ENCODE measurements at places on chromosomes 3 and 15. TPM values are rescaled to one million over a fixed set of nuclear protein-coding genes. Genes with fewer than 3 reads are reported as not detected.

DNA sequence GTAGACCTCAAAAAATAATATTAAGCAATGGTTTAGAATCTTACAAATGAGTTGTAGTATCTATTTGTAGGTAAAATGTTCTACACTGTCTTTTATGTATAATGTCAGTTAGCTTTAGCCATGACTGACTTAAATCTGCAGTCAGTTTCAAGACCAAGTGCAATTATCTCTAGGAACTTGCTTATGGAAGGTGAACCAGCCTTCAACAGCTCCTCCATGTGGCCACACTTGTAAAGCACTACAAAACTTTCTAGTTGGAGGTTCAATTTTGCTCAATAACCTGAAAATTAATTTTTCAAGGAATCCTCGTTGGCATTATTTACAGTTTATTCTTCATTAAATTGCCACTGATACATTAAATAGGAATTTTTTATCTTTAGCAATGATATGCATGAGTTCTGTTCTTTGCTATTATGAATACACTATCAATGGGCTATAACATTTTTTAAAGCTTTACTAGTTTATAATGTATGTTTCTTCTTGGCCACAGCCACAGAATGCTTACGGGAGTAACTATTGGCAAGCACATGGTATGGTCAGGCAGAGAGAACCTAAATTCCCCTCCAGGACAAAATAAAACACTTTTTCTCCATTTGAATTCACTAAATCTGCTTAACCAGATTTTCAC, 315.3 kb upstream of the UBE2E2 start:
- peak; percentile 15 for DNase-seq

Gene ATP8B4
- 90.2 TPM for total RNA-seq

DNA sequence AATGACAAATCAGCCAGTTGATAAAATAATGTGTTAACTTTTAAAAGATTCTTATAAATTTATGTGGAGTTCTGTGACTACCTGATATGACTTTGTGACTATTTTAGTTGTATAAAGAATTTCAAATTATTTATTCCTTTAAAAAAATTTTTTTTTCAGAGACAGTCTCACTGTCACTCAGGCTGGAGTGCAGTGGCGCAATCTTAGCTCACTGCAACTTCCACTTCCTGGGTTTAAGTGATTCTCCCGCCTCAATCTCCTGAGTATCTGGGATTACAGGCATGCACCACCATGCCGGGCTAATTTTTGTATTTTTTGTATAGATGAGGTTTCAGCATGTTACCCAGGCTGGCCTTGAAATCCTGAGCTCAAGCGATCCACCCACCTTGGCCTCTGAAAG, 48.5 kb downstream of the MBNL1 start:
- DNase-seq = no peak

Gene TMEM40
- total RNA-seq = not detected

Gene TMEM207
- not detected for total RNA-seq

Gene PRSS50
- total RNA-seq = not detected

Gene C3orf33
- total RNA-seq = 7.8 TPM

DNA sequence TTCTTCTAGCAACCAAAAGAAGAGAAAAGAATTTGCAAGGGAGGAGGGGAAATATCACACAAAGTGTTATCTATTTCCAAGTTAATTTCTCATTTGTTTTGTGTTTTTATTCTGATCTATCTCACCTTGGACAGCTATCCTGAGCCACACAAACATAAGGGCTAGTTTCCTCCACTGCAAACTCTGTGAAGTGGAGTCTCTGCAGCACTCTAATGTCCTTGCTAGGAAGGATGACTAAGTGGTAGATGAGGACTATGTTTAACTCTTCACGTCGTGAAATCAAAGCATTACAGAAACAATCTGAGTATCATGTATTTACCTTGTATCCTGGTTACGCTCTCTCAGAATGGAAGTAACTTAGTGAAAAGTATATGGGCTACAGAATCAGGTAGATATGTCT, 33.9 kb upstream of the CHRM5 start:
- DNase-seq = no peak

GRCh38 chr3:128369881-128370642, 96.6 kb downstream of the DNAJB8 start:
- no peak for DNase-seq

GRCh38 chr15:57915827-57916531, 149.5 kb downstream of the ALDH1A2 start:
- DNase-seq = no peak

Gene ASB14
- not detected for total RNA-seq

DNA sequence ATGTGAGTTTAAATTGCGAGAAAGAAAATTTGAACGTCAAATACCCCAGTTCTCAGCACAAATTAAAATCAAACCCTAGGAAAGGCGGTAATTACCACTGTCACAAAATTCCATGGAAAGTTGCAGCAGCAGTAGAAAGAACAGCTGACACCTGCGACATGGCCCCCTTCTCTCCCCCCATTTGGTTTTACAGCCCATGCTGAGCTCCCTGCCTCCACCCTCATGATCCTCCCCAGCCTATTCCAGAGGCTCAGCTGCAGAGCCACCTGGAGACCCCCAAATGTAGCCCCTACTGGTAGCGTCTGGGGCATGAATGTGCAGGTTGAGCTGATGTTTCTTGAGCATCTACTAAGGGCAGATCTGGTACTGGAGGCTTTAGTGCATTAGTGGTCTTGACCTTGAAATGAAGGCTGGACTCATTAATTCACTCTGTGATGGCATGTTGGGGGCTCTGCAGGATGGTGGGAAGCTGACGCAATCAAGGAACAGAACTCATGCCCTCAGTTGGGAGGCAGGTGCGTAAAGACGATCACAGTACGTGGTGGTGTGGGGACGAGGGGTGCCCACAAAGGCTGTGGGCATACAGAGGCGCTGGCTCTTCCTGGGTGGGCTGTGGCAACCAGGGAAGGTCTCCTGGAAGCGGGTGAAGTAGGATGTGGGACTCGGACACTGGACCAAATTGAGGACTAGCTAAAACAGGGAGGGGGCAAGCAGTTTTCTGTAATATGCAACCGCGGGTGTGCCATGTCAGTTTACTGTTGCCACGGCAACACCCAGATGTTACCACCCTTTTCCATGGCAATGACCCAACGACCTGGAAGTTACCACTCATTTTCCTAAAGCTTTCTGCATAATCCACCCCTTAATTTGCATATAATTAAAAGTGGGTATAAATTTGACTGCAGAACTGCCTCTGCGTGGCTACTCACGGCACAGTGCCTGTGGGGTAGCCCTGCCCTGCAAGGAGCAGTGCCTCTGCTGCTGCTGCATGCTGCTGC, 39.8 kb downstream of the PRKCD start:
- no peak for DNase-seq

DNA sequence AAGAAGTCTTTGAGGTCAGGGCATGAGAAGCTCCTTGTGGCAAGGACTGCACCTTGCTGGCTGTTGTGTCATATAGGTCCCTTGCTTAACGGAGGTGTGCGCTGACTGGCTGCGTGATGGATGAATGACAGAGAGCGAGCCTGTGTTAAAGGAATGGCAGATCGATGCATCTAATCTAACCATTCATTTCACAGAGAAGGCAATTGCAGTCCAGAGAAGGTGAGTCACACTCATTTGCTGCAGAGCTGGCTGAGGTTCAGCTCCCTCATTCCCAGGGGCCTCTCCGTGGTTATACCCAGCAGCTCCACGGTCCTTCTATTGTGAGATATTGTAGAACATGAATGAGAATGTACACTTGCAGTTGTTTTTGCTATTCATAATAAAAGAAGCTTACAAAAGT, 289.3 kb downstream of the EPHB1 start:
- no peak for DNase-seq

GRCh38 chr15:57994221-57995049, 71.1 kb downstream of the ALDH1A2 start:
- peak; percentile 87 for DNase-seq

Gene ERICH6
- 0.43 TPM for total RNA-seq

DNA sequence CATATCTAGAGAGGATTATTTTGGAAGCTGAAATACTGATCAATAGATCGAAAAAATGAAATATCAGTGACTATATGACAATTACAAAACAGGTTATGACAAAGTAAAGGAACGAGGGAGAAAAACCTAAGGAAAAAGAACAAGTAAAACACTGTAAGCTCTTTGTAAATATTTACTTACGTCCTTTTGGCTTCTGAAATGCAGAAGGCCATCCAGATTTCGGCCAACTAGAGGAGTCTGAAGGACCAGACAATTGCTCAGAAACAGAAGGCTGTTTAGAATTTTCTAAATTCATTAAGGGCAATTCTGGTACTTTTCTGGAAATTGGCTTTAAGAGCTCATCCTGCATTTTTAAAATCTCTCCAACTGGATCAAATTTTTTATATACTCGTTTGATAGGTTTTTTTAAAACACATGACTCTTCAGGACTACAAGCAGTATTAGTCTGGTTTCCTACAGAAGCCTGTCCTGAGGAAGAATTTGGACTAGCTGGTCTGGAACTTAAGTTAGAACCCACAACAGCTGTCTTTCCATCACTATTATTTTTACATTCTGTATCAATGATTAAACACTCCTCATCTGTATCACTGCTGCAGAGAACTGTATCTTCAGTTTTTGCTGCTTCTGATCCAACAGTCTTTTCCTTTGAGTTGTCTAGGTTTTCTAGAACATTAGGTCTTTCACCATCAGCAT, 30.1 kb downstream of the ICE2 start:
- DNase-seq = no peak

Data from fibroblast of villous mesenchyme (primary cell).